Adipose tissue (tissue), 3 donors: ENCODE measurements at places on chromosomes 2 and 18. TPM values are rescaled to one million over a fixed set of nuclear protein-coding genes. Genes with fewer than 3 reads are reported as not detected.

The OBSL1 gene
- 64.3 TPM for polyA plus RNA-seq

The SIX3 gene
- polyA plus RNA-seq = not detected

The SOWAHC gene
- polyA plus RNA-seq = 1.8 TPM

The GRB14 gene
- 3.0 TPM for polyA plus RNA-seq

The SERPINB12 gene
- not detected for polyA plus RNA-seq

The DNAJC5G gene
- 0.07 TPM for polyA plus RNA-seq

The SCN1A gene
- polyA plus RNA-seq = 0.01 TPM

The SLC5A6 gene
- polyA plus RNA-seq = 23.4 TPM

The RESP18 gene
- not detected for polyA plus RNA-seq

The TUBB8B gene
- not detected for polyA plus RNA-seq

The VAMP8 gene
- polyA plus RNA-seq = 151 TPM

The SLC16A14 gene
- polyA plus RNA-seq = 2.1 TPM

The ACYP2 gene
- 14.4 TPM for polyA plus RNA-seq

The HADHB gene
- polyA plus RNA-seq = 60.7 TPM

The GPR155 gene
- polyA plus RNA-seq = 7.0 TPM
